ENCODE measurements at places on chromosomes 12 and 14.
A peak's percentile ranks its signal among the peaks of the same experiment; 100 is the strongest.

DNA sequence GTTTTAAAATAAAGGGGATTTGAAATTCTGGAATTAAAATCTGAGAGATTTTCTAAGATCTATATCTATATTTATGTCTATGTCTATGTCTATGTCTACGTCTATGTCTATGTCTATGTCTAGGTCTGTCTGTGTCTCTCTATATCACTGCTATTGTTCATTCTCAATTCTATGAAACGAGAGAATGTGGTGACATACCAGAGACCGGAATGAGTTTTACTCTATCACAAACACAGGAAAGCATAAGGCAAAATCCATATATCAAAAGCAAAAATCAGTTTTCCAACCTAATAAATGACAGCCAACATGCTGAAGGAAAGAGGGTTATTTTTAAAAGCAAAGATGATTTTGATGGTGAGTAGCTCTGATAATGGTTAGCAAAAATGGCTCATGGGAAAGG, 173.1 kb downstream of the ETNK1 start:
- no peak for DNase-seq

GRCh38 chr12:28390206-28390605, 199.9 kb downstream of the CCDC91 start:
- DNase-seq = no peak

DNA sequence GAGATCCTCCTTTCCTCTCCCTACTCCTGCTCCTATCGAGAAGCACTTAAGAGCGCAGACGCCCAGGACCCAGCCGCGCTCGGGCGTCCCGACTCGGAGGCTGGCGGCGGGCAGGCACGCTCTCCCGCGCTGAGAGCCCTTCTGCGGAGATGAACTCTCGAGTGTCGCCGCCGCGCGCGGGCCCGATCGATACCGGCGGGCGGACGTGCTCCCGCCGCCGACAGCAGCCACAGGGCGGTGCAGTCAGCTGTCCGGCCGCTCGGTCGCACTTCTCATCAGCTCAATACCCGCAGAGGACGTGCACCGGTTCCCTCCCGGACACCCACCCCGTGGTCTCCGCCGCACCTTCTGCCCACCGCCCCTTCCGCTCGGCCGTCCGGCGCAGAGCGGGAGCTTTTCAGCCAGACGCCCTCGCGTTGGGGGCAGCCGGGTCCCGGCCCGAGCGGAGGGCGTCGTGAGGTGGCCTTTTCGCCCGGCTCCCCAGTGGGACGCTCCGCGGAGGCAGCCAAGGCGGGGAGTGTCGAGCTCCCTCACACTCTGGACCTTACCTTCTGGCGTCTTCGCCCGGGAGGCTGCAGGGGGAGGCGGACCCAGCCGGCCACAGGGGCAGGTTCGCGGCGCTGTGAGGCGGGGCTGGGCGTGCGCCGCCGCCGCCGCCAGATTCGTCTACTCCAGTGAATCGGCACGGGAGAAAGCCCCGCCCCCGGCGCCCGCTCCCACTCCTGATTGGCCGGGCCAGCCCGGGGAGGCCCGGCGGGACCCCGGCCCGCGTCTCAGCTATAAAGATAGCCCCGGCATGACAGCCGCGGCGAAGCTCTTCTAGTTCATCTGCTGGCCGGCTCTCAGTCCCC, at the start of gene INSM2:
TSS of gene INSM2 (plus strand) at position 808 of the 851 bp plus-strand sequence. CDS start 89 bp downstream, outside the sequence.
- peak; percentile 51 for DNase-seq

DNA sequence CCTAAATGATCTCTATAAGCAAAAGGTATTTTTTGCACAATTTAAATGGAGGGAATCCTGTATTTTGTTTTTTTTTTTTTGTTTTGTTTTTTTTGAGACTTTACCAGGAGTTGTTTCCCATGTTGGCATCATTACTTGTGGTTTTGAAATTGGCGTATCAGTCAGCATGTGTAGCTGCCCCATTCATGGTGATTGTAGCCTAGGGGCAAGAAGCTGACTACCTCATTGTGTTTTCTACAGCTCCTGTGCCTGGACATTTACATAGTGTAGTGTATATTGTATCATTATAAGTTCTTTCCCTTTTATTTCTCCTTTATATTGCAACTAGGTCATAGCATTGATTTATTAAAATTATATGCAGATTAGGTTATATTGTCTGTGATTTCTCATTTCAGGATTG, 24.5 kb downstream of the SAMD4A start:
- DNase-seq = no peak

DNA sequence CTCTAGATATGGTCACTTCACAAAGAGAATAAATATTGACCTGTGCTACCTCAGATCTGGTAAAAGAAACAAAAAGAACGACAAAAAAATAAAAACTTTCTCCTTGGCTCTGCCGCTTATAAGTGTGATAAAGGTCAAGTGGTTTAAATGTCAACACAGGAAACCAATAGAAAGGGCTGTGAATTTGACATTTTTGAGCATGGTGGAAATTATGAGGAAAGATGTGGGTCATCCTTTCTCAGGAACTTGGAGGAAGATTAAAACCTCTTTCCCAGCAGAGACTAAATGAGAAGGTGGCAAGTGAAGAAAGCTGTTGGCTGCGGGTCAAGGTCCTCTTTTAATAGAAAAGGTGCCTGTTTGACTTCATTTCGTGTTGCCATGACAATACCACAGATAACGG, 28.2 kb downstream of the TESPA1 start:
- DNase-seq = no peak

DNA sequence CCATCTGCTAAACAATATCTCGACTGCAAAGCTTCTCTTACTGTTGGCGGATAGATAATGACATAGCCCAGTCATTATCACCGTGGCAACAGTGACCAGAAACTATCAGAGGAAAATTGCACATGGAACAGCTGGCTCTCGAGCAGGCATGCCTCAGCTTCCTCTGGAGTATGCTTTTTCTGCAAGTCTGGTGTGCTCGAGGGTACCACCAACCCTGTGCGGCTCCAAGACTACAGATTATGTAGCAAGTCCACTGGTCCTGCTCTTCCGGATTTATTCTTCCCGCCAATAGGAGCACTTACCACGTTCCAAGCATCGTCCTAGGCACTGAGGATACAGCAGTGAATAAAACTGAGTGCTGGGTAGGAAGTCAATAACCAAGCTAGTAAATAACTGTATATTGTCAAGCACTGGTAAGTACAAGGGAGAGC, 1.4 kb upstream of the GLRX5 start:
- DNase-seq = no peak

DNA sequence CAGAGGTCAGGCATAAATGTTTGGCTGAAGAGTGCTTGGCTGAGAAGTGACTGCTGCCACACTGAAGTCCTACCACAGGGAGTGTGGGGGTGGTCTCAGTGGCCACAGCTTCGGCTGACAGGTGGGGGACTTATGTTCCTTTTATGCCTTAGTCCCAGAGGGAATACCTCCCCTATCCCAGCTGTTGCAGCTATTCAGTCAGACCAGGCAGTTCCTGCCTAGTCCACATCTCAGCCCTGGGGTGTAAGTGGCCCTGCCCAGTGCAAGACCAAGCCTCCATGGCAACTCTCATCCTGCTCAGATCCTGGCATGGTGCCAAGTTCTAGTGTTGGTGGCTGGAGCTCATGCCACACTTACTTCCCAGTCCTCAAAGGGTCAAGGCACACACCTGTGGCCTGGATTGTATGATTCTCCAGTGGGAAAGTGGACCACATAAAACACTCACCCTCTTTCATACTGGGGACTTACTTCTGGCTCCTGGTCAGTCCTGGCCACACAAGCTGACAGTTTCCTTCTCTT, 161.3 kb upstream of the CAND1 start:
- no peak for DNase-seq

DNA sequence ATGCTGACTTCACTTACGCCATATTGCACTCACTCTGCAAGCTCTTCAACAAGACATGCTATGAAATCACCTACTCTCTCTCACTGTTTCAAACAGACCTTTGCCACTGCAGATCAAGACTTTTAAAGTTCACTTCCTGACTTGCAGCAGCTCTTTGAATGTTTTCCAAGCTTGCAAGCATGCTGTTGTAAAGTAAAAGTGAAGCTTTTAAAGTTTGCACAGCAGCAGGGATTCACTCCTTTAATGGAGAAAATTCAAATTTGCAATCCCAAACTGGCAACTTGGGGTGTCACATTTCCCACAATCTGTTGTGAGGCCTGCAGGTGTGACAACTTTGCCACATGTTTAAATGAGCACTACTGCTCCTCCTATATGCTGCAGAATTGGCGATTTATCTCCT, 270.9 kb downstream of the ALX1 start:
- DNase-seq = no peak

DNA sequence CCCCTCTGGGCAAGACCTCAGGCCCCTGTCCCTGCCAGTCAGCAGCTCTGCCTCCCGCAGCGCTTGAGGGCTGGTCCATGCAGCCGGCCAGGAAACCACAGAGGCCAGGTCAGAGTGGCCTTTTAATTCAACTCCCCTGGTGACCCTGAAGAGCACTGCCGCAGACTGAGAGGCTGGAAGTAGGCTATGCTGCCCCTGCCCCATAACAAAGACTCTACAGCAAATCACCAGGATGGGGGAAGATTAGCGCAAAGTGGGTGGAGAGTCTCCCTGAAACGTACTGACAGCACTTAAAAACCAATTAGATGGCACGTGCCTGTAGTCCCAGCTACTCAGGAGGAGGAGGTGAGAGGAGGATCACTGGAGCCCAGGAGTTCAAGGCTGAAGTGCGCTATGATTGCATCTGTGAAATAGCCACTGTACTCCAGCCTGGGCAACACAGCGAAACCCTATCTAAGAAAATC, 70.5 kb downstream of the ITPK1 start:
- DNase-seq = no peak

GRCh38 chr14:49106741-49107667, 479.2 kb downstream of the RPS29 start:
- DNase-seq = no peak

DNA sequence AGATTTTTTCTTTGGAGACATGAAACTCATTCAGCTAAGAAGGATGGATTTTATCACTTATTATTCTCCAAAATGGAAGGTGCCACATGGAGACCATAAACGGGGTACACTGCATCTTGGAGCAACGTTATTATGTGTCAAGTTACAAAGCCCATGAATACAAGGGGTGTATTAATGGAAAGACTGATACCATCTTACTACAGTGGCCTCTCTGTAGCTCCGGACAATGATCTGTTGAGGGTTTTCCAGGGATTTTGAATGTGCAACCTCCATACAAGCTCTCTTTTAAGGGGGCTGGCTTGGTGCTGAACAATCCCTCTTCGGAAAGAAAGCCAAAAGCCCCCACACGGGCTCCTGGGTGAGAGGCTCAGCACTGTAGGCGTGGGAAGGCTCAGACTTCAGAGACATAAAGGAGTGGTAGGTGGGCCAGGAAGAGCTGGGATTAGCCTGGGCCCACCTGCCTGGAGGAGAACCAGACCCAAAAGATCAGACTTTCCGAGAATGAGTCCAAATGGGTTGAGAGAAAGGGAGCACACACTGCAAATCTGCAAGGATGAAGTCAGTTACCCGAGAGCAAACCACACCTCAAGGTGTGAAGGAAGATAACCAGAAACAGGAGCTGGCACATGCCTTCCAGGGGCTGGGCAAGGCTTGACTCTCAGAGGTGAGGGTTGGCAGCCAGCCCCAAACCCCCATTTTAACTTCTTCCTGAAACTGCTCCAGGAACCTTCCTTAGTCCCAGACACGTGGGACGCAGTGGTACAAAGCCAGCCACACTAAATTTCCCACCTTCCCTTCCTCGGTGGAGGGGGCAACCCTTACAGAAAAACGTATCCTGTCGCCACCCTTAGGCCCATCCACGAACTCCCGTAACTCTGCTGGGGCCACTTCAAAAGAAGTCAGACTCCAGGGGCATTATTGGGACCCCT, 1.5 kb downstream of the VPS37B start:
- DNase-seq = peak; percentile 48

DNA sequence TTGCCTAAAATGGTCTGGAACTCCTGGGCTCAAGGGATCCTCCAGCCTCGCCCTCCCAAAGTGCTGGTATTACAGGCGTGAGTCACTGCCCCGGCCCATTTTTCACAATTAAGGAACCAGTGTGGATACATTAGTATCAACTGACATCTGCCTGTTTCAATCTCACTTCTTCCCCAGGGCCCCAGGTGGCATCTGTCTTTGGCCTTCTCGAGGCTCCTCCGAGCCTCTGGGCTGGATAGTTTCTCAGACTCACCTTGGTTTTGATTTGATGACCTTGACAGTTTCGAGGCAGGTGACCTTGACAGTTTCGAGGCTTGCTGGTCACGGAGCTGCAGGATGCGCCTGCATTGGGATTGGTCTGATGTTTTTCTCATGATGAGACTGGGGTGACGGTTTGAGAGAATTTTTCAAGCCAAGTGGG, 41.0 kb upstream of the NCOR2 start:
- DNase-seq = no peak

GRCh38 chr14:22539831-22540230, 49.2 kb downstream of the DAD1 start:
- peak; percentile 61 for DNase-seq

DNA sequence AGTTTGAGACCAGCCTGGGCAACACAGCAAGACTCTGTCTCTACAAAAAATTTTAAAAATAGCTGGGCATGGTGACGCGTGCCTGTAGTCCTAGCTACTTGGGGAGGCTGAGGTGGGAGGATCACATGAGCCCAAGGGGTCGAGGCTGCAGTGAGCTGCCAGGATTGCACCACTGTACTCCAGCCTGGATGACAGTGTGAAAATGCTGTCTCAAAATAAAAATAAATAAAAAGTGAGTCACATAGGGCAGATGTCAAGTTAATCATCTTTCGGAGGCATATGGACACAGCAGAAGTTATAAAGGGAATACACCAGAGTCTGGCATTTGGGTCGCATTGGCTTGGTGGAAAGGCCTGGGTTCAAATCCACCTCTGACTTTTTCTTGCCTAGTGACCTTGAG, 92.7 kb downstream of the PHETA1 start:
- DNase-seq = no peak

GRCh38 chr12:107873223-107873622, 98.7 kb downstream of the ASCL4 start:
- no peak for DNase-seq

DNA sequence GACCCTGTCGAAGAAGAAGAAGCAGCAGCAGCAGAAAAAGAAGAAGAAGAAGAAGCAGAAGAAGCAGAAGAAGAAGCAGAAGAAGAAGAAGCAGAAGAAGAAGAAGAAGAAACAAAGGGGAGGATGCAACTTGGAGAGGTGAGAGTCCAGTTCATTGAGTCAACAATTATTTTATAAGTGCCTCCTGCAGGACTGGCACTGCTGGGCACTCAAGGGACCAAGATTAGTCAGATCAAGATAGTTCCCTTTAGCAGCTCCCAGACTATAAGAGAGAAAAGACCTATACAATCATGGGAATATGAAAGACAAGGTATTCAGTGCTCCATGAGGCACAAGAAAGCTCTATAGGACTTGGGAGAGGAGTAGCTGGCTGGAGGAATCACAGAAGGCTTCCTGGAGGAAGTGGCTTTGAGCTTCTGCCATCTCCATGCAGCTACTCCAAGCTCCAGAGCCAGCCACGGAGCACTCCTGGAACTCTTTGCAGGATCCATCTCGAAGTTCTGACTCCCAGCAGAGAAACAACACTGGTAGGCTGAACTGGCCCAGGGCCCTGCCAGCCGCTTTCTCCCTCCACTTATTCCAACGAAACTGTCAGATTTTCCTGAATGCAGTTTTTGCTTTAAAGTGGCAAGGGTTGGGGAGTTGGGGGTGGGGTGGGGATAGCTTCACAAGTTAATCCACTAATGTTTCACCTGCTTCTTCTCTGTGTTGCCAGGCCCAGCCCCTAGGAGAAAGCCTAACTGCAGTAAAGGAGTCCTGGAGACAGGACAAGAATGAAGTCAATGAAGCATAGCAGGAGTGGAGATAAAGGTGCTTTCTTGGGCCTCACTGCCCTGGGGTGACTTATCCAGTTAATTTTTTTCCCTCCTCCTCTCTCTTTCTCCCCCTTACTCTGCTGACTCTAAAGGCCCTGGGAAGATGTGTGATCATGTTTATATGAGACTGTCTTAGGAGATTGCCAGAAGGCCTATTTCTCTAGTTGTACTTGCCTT, 140.1 kb upstream of the PARP11 start:
- no peak for DNase-seq

- no peak for DNase-seq
Measured at GRCh38 chr12:1544996-1545700, 49.2 kb downstream of the FBXL14 start.

All from CD4-positive, alpha-beta T cell treated with Interleukin-21 for 1 hour (primary cell).